Stimulated activated CD4-positive, alpha-beta T cell treated with anti-CD3 and anti-CD28 coated beads, Interleukin-12 subunit alpha, Interleukin-12 subunit beta, amount 100 ng/mL, for 4 hours (primary cell): ENCODE measurements at places on chromosomes 5 and 9.

DNA sequence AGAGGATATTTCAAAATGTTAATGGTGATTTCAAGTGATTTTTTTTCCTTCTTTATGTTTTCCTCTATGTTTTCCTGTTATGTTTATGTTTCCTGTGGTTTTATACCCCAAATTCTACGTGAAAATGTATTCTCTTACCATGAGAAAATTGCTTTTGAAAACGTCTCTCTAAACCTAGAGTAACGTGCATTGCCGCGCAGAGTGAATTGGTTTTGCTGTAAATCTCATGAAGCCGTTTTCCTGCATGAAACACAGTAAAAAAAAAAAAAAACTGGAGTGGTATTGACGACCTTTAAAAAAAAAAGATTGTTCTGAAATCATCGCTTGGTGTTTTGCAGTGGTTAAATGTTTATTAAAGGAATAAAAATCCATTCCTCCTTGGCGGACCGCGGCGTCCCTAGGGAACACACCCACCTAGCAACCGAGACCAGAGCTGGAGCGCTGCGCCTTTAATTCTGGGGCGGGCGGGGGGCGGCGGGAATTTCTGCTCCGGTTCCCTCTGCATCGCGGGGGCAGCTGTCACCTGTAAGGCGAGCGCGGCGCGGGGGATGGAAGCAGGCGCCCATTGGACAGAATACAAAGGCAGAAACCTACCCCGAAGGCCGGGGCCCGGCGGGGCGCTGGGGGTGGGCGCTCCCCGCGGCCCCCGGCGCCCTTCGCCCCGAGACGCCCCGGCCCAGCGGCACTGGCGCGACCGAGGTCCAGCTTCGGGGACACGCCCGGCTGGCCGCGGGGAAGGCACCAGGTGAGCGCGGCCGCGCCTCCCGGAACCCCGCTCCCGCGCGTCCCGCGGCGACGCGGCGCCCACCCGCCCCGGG is at the start of gene SOWAHA:
SOWAHA (plus strand) TSS at position 522 of the 818 bp plus-strand sequence. CDS start 320 bp downstream, outside the sequence.
- no peak for DNase-seq

DNA sequence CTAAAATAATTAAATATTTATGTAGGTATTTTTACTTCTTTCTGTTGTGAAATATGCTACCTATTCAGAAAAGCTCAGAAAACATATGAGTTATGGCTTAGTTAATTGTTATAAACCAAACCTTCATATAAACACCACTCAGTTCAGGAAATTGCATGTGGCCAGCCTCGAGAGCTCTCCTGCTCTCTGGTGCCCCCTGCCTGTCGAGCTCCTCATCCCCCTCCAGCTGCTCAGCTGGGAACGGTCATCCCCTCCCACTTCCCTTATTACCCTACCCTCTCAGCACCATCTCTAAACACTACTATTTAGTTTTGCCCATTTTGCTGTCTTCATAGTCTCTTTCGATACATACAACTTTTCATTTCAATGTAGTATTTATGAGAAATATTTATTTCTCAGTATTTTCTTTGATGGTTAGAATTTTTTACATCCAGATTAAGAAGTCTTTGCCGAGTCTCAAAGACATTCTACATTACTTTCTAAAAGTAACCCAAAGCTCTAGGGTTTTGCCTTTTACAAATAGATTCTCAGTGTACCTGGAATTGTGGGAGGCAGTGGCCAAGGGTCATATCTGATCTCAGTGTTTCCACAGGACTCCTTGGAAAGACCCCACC is 51.2 kb upstream of the SEMA4D start:
- DNase-seq, result peak; percentile 89

DNA sequence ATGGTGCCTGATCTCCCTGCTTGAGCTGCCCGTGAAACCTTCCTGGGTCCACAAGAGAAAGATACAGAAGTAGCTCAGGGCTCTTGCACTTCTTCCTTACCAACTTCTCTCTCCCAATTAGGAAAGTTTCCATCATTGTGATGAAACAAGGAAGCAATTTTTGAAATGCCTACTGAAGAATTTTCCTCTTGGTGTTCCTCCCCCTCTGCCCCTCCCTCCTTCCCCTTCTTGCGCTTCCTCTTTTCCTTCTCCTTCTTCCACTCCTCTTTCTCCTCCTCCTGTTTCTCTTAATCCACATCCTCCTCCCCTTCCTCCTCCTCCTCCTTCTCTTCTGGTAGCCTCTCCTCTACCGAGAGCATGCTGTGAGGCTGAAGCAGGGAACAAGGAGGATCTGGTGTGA is 36.3 kb upstream of the OTULINL start:
- DNase-seq, result no peak

DNA sequence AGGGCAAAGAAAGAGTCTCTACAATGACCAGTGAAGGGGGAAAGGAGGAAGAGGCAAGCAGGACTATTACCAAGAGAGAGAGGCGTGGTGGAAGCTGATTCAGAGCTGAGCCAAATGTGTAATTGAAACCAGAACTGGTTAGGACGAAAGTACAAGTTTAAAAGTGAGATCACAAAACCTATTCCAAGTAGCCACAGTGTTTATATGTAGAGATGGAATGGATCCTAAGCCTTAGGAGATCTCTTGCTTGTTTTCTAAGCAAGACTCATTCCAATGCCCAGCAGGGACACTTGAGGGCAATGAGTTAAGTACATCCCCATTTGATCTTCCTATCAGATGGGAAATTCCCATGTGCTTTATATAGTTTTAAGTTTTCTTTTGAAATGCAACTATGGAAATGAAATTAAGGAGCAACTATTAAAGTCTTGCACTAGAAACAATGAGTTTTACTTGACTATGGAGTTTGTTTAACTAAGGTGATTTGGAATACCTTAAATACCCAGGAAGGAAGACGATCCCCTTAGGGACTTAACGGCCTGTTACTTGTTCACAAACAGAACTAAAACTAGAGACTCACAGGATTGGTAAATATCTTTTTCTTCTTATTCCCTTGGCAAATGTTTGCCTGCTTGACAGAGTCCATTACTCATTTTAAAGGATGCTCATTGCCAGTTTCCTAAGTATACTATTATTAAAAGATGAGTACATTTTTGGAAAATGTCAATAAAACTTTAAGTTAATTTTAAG is 51.1 kb upstream of the SNX2 start:
- DNase-seq, result no peak

DNA sequence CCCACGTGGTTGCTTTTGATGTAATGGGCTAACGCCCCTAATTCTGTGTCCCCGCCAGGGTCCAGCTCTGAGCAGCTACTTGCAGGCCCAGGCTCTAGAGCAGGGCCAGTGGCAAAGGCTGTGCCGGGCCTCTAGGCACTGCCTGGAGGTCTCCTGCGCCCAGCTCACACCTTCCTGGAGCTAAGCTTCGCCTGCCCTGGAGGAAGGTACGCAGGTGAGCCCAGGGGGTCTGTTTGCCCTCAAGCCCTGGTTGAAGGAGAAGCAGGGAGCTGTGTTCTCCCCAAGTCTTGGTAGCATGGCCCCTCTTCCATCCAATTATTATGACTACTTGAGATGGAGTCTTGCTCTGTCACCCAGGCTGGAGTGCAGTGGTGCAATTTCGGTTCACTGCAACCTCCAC is 5.2 kb upstream of the LMX1B start:
- DNase-seq, result no peak

- no peak for DNase-seq
Measured at GRCh38 chr5:58985759-58986158, 402.9 kb downstream of the RAB3C start.

DNA sequence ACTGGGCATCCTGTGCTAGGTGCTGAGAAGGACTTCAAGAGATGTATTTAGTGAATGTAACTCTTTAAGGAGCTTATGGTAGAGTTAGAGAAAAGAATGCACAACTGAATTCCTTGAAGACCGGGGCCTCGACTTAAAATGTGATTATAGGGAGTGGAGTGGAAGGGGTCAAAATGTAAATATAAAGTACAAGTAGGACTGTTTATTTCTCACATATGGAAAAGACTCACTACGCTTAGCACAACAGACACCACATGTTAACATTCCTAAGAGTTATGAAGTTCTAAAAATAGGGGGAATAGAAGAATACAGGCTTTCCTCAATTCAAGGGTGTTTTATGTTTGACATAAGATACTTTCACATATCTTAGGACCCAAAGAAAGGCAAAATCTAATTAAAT is 117.8 kb upstream of the OSMR start:
- no peak for DNase-seq

DNA sequence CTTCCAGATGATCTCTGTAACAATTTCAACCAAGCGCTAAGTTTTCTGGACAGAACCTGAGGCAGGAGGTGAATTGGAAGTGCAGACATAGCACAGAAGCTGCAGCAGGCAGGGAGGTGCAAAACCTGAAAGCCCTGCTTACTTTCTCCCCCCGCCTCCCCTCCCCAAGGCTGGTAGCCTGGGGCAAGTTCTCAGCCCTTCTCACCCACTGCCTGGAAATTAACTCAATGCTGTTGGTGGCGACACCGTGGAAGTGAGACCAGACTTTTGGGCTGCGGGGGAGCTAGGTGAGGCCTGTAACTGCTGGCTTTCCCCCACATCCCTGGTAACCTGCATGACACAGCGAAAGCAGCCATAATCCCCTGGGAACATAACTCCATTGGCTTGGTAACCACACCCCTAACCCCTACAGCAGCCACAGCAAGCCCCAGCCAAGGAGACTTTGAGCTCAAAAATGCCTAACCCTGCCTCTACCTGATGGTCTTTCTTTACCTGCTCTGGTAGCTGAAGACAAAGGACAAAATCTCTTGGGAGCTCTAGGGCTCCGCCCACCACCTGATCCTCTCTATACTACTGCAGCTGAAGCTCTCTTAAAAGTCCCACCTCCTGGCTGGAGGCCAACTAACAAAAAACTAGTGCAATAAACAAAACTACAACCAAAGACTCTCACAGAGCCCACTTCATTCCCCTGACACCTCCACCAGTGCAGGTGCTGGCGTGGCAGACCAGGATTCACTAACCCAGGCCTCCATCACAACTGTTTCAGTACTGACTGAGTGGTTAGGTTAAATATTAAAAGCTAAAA is 11.9 kb upstream of the OR13C8 start:
- DNase-seq, result no peak

DNA sequence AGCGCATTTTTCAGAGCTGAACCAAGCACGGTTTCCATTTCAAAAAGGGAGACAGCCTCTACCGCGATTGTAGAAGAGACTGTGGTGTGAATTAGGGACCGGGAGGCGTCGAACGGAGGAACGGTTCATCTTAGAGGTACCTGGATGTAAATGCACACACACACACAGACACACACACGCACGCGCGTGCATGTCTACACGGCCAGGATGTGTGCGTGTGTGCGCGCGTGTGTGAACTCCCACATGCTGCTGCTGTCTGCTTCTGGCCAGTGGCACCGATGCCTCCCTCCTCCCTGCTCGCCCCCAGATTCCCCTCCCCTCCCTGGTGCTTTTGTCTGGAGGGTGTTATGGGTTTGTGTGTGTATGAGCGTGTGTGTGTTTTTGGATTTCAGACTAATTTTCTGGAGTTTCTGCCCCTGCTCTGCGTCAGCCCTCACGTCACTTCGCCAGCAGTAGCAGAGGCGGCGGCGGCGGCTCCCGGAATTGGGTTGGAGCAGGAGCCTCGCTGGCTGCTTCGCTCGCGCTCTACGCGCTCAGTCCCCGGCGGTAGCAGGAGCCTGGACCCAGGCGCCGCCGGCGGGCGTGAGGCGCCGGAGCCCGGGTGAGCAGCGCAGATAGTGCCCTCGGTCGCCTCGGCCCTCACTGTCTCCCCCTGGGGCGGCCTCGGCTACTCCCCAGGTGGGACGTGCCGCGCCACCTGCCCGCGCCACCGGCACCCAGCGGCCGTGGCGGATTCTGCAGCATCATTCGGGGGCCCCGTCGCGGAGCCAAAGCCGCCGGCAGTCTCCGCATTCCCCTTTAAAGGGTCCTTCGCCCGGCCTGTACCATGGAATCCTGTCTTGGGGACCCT is at the start of gene NTRK2:
NTRK2 (plus strand) TSS at position 442 of the 850 bp plus-strand sequence. CDS start 1,020 bp downstream, outside the sequence.
- no peak for DNase-seq

DNA sequence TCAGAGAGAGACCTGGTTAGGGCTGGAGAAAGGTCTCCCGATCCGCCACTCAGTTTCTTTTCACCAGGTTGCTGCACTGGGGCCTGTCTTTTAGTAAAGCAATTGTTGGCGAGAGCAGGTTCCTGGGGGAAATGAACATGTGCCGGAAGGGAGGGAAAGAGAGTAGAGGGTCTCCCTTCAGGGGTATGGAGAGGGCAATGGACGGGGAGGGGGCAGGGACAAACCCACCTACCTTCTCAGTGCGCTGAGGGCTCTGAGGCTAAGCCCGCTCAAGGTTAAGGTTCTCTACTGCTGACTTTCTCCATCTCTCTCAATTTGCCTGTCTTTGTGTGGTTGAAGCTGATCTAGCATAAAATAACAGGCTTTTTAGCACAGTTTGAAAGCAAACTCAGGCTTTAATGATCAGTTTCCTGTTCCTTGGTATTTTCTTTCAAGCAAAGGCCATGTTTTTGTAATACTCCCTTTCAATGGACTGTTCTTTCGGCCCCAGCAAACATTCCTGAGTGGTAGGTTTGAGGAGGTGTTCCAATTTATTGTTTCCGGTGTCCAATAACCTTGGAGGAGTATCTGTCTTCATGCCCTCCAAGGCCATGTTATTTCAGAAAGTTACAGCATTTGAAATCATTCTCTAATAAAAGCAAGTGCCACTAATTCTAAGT is 25.5 kb upstream of the TRAF1 start:
- no peak for DNase-seq

DNA sequence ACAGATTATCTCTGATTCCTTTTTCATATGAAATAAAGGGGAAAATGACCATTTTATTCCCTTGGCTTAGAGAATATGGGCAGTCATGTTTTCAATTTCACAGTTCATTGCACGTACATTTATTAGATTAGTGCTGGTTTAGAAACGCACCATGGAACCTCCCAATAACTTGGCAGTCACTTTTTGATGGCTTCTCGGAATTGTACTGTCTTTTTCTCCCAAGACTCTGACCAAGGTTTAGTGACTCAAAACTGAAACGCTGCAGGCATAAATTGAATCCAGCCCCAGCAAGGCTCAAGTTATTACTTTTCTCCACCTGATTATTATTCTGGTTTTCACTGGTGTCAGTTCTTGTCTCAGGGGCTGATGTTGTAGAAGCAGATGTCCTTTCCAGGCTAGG is 55.6 kb upstream of the EGFLAM start:
- DNase-seq, result no peak

DNA sequence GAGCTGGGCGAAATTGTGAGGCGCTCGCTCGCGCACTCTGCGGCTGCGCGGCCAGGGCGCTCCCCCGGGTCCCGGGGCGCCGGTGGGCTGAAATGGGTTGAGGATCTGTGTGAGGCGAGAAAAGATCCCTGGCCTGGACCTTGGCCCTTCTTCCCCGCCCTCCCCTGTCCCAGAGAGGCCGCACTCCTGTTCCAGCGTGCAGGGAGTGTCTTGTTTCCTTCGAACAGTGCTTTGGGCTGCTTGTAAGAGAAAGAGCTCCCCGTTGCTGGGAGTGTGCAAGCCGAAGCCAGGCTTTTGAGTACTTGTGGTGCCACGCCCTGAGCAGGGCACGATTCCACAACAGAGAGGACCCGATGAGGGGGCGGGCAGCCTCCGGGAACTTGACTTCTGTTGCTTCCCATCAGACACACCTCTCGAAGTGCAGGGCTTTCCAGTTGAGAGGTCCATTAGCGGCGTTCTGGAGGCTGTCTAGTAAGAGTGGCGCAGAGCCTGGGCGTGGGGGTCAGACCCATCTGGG is 535 bp downstream of the DOLPP1 start:
- DNase-seq, result no peak
